ENCODE measurements at places on chromosomes 16 and 17.

GRCh38 chr16:59993101-59993500, 1259.0 kb upstream of the GOT2 start:
- no peak for DNase-seq

GRCh38 chr17:67245694-67246402, 852 bp upstream of the HELZ start:
- DNase-seq, result no peak

DNA sequence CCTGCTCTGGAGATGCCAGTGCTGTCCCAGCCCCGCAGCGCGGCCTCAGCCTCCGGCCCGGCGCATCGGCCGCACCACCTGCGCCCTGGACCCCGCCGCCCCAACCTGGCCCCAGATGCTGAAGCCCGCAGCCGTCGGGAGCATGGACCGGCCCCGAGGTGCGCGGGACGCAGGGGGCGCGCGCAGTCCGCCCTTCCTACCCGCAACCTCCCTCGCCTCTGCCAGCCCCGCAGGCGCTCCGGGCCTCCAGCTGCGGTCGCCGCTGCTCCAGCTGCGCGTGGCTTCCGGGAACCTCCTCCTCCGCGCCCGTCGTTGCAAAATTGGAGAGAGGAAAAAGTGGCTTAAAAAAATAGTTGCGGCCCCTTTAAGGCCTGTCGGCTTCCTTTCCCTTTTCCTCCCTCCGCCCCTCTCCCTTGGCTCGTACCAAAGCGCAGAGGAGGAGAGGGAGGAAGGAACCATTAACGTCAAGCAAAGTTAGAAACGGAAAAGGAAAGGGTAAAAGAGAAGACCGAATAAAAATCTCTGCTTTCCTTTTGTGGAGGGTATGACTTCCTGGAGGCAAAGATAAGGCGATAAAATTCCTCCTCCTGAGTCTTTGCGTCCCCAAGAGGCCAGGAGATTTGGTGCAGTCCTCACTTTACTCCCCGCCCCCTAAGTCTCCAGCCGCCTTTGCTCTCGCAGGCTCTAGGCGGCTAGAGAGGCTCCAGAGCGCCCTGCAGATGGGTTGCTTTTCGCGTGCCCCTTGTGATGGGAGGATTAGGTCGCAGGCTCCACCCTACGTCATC, at the start of gene CDIPT:
CDIPT (minus strand) TSS at position 343 of the 785 bp plus-strand sequence. CDS start 369 bp downstream, outside the sequence.
- peak; percentile 84 for DNase-seq

- no peak for DNase-seq
These were observed 1.2 kb upstream of the RARA start for GRCh38 chr17:40307740-40308239.

GRCh38 chr17:74361230-74362068, at the start of gene BTBD17:
TSS of gene BTBD17 (minus strand) at chr17:74361868. CDS start at chr17:74361819, 49 bp downstream.
- no peak for DNase-seq

DNA sequence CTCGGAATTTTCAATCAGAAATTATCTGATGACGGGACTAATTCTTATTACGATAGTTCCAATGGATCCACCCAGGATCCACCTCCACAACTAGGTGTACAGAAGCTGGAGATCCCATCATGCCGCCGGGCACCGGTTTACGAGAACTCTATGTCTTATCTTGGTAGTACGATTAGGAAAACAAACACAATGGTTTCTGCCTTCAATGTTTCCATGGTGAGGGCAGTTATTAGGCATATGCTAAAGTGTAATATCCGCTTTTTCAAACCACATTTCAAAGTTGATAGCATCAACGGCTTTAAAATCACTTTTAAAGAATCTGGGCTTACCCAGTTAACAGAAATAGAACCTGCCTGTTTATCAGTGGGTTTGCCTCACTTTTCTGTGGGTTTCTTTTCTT, 705.7 kb downstream of the MAF start:
- DNase-seq, result no peak

DNA sequence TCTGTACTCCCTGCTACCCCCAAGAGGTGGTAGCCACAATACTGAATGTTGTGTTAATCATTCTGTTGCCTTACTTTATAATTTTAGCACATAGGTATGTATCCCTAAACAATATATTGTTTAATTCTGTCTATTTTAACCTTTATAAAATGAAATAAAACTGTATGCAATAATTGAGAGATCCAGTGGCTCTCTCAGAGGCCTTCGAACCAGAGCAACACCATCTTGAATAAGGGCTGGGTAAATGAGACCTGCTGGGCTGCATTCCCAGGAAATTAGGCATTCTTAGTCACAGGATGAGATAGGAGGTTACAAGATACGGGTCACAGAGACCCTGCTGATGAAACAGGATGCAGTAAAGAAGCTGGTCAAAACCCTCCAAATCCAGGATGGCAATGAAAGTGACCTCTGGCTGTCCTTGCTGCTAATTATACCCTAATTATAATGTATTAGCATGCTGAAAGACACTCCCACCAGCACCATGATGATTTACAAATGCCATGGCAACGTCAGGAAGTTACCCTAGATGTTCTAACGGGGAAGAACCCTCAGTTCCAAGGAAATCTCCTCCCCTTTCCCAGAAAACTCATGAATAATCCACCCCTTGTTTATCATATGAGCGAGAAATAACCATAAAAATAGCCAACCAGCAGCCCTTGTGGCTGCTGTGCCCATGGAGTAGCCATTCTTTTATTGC, 2.0 kb upstream of the CANT1 start:
- no peak for DNase-seq

DNA sequence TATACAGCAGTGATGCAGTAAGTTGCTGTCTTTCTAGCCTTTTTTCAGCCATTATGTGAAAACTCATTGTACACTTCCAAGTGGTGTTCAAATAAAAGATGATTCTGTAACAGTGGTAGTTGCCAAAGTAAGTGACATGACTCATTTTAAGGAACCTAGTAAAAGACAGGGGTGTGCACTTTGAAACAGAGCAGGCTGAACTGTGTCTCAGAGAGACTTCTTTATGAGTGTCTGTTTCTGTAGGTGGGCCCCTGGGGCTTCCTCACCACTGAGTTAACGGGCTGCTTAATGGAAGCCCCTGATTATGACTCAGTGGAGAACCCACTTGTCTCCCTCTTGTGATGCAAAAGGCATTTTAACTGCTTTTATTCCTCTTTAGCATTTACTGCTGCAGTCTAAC, 147.3 kb downstream of the PCTP start:
- no peak for DNase-seq

- DNase-seq, result no peak
These were observed 316.1 kb downstream of the PHKB start for GRCh38 chr16:47777220-47777619.

- DNase-seq, result no peak
These were observed 78.4 kb downstream of the AIPL1 start for GRCh38 chr17:6356562-6356961.

DNA sequence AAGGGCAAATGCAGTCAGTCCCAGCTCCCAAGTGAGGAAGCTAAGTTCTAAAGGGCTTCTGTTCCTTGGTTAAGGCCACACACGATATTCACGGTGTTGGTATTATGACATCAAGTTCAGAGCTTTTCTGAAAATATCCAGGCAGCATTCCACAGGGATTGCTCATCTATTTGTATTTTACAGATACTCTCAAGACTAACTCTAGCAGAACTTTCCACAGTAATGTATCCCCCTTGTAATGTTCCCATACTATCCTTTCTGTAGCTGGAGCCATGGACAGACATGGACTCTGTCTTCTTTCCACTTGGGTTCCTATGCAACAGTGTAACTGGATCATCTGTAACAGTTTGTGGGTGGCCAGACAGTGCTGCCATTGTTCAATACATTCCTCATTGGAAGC, 13.5 kb downstream of the SDR42E1 start:
- DNase-seq, result no peak

DNA sequence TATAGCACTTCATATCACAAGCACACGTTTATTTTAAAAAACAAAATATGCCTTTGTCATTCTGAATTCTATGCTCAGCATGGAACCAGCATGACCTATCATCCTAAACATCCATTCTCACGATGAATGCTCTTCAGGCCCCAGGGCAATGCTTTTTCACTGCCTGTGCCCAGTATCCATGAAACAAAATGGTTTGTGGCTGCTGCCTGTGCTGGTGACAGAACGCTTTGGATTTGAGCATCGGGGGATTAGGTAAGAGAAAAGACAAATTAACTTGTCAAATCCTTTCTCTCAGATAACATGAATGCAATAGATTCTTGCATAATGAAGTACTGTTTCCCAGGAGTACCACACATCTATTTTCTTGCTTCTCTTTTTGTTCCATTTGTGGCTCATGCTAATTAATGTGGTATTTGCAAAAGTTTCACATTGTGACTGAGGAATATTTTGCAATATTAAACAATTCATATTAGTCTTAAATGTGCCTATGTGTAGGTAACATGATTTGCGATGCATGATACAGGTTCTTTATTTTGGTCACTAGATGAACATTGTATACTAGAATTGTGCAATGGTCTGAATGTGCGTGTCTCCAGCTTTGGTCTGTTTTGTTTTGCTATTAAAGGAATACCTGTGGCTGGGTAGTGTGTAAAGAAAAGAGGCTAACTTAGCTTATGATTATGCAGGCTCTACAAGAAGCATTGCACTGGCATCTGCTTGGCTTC, 25.8 kb upstream of the SRSF1 start:
- no peak for DNase-seq

DNA sequence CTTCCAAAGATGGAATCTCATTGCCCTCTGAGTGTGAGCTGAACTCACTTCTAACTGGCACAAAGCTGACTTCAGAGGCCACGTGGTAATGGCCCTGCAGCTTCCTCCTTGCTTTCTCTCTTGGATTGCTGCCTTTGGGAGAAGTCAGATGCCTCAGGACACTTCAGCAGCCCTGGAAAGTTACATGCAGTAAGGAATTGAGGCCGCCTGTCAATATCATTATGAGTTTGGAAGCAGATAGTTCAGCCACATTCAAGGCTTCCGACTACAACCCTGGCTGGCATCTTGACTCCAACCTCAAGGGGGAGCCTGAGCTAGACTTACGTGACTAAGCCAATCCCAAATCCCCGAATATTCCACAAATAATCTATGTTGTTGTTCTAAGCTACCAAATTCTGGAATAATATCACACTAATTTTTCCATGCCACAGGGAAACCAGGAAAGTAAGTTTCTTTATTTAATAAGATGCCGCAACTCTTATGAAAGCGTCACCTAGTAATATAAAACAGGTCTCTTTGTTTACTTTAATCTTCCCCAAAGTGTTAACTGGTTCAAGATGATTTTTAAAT, 13.6 kb downstream of the CEP20 start:
- DNase-seq, result no peak

GRCh38 chr16:60905811-60906210, 1130.4 kb downstream of the CDH8 start:
- no peak for DNase-seq

DNA sequence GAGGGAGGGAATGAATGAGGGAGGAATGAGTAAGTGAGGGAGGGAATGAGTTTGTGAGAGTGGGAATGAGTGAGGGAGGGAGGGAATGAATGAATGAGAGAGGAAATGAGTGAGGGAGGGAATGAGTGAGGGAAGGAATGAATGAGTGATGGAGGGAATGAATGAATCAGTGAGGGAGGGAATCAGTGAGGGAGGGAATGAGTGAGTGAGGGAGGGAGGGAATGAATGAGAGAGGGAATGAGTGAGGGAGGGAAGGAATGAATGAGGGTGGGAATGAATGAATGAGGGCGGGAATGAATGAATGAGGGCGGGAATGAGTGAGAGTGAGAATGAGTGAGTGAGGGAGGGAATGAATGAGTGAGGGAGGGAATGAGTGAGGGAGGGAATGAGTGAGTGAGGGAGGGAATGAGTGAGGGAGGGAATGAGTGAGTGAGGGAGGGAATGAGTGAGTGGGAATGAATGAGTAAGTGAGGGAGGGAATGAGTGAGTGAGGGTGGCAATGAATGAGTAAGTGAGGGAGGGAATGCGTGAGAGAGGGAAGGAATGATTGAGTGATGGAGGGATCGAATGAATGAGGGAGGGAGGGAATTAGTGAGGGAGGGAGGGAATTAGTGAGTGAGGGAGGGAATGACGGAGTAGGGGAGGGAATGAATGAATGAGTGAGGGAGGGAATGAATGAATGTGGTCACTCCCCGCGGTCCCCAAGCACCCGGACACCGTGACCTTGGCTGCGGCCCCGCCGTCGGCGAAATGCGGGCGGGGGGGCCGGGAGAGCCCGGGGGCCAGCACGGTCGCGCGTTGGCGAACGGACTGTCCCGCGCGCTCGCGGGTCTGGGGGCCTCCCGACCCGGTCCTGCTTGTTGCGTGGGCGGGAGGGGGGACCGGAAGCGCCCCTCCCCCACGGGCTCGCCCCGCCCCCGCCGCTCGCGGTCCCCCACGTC, 1.1 kb upstream of the UBE2I start:
- DNase-seq, result no peak

- no peak for DNase-seq
These were observed 2.2 kb downstream of the PITPNC1 start for GRCh38 chr17:67379251-67379630.

- DNase-seq, result no peak
These were observed 44.1 kb downstream of the MRC2 start for GRCh38 chr17:62671553-62671952.

- DNase-seq, result no peak
These were observed 1.6 kb downstream of the AHSP start for GRCh38 chr16:31529108-31529936.

DNA sequence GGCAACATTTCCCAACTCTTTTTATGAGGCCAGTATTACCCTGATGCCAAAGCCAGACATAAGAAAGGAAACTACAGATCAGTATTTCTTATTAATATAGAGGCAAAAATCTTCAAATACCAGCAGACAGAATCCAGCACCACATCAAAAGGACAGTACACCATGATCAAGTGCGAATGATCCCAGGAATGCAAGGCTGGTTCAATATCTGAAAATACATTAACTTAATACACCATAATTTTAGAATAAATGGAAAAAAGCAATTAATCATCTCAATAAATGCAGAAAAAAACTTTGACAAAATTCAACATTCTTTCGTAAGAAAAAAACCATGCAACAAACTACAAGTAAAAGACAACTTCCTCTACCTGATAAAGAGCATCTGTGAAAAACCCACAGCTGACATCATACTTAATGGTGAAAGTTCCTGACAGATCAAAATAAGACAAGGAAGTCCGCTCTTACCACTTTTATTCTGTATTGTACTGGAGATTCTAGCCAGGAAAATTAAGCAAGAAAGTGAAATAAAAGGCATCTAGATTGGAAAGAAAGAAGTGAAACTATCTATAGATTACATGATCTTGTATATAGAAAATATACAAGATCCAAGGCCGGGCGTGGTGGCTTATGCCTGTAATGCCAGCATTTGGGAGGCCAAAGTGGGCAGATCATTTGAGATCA, 26.4 kb upstream of the MAPK3 start:
- DNase-seq, result no peak

- DNase-seq, result no peak
These were observed 295.7 kb downstream of the SNX29 start for GRCh38 chr16:12272264-12272663.

GRCh38 chr17:79855331-79856124, 16.3 kb upstream of the CBX4 start:
- DNase-seq, result no peak

- no peak for DNase-seq
These were observed 133.8 kb upstream of the PLCG2 start for GRCh38 chr16:81645266-81645694.

DNA sequence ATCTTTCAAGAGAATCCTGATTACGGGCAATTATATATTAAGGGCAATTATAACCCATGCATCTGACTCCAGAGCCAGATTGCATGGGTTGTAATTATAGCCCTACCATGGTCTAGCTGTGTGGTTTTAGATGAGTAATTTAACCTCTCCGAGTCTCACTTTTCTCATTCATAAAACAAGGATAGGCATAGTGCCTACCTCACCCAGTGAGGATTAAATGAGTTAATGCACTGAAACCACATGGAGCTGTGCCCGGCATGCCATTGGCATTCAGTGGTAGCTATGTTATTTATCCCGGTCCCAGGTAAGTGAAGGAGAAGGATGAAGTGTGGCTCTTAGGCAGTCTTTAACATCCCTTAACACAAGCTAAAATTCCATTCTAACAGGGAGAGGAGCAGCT, 6.3 kb downstream of the SNX20 start:
- no peak for DNase-seq

- no peak for DNase-seq
These were observed 24.1 kb downstream of the MYBBP1A start for GRCh38 chr17:4530799-4531730.

Data from stimulated activated CD8-positive, alpha-beta memory T cell treated with anti-CD3 and anti-CD28 coated beads, Interleukin-2, amount 100 ng/mL, for 1 hour (primary cell).